ENCODE measurements at places on chromosomes 7 and 10.

DNA sequence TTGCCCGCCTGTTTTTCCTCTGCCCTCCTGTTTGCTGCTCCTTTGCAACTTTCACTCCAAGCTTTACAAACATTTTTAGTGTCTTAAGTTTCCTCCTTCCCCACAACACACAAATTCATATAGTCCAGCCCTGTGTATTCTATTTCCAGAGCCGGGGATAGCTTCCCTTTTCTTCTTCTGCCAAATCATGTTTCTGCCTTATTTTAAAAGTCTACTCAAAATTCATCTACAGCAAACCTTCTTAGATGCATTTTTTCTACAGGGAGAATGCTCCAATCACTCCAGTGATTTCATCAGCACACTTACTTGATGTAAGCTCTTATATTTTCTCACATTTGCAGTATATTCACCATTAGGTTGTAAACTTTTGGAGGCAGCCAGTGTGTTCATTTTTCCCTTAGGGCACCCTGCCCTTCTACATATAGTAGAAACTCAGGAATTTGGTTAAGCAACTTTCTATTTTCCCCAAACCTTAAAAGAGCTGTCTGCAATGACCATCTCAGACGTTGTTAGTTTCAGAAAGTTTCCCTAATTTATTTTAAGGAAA, 12.4 kb upstream of the ACTA2 start:
- DNase-seq: no peak

GRCh38 chr10:28090506-28090905, 91.6 kb upstream of the ODAD2 start:
- no peak for DNase-seq

DNA sequence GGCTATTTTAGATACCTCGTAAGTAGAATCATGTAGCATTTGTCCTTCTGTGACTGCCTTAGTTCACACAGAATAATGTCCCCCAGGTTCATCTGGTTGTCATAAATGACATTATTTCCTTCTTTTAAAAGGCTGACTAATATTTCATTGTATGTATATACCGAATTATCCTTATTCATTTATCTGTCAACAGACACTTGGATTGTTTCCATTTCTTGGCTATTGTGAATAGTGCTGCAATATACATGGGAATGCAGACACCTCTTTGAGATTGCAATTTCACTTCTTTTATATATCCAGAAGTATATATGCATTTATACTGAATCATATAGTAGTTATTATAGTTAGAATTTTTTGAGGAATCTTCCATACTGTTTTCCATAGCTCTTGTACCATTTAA, 24.1 kb upstream of the HYAL4 start:
- no peak for DNase-seq

- no peak for DNase-seq
These were observed 30.6 kb upstream of the PCBD1 start for GRCh38 chr10:70918851-70919530.

- no peak for DNase-seq
These were observed 31.1 kb downstream of the CAMK2G start for GRCh38 chr10:73843261-73843660.

- no peak for DNase-seq
These were observed 187.5 kb downstream of the KIAA1217 start for GRCh38 chr10:24396396-24396795.

DNA sequence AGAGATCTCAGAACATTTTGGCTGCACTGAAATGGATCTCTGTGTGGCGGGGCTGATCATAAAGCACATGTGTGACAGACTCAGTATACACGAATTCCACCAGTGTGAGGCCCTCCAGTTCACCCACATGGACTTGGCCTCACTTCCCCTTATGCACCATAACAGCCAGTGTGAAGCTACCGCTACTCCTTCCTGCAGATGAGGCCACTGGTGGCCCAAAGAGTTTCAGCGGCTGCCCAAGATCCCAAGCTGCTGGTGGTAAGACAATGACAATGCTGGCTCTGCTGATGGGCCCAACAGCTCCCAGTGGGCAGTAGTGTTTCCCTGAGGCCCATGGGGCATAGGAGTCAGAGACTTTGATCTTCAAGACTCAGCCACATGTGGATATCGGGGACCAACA, 21.0 kb upstream of the C10orf71 start:
- DNase-seq: no peak

GRCh38 chr10:132504501-132505272, 32.9 kb upstream of the INPP5A start:
- no peak for DNase-seq

DNA sequence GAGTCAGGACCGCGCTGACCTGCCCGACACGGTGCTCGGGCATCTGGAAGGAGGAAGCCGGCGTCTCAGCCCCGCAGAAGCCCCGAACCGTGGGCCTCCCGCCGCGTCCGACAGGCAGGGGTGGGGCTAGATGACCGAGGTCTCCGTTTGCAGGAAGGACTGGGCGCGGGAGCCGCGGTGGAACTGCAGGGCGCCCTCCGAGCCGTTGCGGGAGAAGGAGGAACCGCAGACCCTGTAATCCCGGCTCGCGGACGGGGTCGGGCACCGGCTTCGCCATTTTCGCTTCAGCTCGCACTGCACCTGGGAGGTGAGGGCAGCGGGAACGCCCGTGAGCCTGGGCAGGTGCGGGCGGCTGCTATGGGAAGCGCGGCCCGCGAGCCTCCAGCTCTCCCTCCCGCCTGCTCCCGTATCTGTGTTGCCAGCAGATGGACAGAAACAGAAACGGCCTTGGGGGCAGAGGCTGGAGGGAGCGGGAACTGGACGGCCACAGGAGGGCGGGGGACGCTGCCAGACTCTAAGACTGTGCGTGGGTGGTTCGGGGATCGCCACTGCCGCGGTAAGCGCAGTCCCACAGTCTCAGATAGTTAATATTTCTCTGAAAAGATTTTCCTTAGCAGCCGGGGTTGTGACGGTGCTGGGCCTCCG, 114.1 kb downstream of the VIPR2 start:
- DNase-seq: peak; percentile 85

DNA sequence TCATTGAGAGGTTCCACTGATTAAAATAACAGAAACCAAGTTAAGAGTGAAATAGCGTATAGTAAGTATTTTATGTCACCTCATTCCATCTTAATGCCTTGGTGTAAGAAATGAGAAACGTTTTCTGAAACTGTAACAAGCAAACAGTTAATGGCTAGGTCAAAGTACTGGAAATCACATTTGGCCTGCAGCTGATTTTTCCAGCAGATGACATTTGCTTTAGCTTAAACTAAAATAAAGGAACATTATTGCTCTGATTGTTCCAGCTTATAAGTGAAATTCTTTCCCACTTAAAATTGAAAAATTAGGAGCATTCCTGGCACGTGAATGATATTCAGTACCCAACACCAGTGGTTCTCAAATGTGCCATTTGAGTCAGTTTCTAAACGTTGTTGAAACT, 213.6 kb upstream of the DPP6 start:
- DNase-seq: no peak

DNA sequence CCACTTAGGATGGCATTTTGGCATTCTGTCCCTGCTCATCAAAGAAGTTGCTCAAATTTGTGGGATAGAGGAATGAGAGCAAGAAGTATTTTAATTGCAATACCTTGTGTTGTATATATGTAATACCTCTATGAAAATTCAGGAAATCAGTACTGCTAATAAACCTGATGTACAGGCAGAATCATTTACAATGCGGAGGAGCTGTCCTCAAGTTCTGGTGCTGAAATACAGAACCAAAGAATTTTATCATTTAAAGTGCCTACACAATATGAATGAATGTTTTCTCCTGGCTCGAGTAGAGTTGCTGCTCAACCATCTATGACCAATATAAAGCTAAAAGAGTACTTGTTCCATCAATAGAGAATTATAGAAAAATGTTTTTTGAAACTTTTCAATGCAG, 305.8 kb downstream of the PLXNA4 start:
- DNase-seq: peak; percentile 26

GRCh38 chr10:96625173-96625572, 38.4 kb upstream of the TM9SF3 start:
- DNase-seq: no peak

DNA sequence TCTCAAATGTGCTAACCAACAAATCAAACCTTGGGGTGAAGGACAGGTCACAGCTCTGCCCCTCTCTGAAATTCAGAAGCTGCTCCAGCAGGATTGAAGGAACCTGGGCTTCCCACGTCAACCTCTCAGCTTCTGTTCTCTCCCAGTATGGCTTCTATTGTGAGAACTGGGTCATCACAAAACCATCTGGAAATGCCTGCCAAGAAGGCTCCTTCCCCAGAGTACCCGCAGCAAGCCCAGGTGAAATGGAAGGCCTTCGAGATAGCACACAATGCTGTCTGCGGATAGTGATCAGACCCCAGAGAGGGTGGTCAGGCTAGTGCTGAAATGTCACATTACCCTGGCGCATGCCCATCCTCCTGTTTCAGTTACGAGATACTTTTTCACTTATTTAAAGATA, 16.4 kb upstream of the PROSER2 start:
- DNase-seq: no peak

GRCh38 chr7:40887099-40887498, 752.3 kb downstream of the SUGCT start:
- DNase-seq: no peak

- DNase-seq: no peak
These were observed 155.5 kb upstream of the IGFBP3 start for GRCh38 chr7:46076527-46076926.

DNA sequence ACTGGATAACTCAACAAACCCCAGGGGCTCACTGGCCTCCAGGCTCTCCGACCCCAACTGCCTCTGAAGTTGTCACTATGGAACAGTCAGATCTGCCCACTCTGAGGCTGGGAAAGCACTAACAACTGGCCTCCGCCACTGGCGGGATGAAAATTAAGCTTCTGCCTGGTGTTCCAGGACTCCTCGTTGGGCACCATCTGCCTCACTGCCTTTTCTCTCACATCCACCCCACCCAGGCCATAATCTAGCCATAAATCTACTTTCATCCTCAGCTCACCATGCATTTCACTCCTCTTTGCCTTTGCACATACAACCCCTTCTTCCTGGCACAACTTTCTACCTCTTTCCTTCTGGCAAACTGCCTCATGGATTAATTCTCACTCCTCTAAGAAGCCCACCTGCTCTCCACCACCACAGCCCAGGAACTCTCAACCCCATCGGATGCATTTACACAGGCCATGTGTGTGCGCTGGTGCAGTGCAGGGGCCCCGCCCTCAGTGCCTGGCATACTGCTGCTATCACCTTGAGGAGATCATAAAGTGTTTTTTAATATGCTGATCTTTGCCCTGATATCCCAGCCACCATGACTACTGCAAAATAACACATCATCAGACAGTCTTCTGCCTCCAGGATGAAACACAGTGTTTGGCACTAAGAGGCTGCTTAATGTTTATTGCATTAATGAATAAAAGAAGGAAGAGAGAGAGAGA, 4.0 kb downstream of the CDHR1 start:
- DNase-seq: no peak

GRCh38 chr10:76033457-76034196, 602.2 kb downstream of the LRMDA start:
- DNase-seq: no peak

DNA sequence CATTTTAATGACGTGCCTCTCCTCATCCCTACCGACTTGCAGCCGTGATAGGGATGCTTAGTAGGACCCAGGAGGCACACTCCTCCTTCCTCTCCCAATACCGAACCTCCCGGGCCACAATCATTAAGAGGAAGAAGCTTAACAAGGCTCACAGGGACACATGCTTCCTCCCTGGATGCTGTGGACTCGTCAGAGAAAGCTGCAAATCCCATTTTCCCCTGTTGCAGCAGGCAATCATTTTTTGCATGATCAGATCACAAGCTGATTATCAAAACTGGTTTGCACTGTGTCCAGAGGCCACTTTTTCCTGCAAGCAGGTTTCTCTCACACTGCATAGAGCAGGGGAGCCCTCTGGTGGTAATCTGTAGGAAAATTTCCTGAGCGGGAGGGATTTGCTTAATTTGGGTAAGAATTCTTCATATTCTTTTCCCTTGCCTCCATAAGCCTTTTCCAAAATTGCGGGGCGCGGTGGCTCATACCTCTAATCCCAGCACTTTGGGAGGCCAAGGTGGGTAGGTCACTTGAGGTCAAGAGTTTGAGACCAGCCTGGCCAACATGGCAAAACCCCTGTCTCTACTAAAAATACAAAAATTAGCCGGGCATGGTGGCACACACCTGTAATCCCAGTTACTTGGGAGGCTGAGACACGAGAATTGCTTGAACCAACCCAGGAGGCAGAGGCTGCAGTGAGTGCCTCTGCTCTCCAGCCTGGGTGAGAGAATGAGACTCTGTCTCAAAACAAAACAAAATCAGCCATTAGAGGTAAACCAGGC, 16.1 kb upstream of the LAMB4 start:
- DNase-seq: peak; percentile 54

DNA sequence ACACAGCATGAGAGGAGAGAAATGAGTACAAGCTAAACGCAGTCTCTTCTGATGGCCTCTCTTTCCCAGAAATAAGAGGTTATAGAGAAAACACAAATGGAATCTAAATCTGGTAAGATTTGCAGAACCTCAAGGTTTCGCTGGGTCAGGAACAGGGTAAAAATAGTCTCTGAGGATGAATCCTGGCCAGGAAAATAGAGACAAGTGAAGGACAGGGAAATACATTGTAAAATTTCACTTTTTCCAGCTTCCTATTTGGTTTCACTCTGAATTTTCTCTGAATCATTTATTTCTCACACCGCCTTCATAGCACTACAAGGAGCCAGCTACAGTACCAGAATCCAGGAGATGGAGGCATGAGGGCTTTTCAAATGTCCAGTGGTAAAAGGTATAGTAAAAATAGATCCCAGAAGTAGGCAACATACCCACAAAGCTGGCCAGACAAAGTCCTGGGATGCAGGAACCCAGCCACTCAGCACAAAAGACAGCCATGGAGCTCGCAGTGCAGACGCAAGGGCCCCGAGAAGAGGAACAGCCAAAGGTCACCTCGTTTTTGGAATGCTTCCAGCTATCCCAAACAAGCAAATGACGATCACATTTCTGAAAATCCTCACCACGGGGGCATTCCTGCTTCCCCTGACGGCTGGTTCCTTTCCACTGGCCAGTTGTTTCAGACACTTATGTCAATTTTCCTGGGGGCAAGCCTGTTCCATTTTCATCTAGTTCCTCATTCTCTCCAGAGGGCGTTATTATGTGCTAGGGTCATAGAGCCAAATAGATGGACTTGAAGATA, 21.5 kb upstream of the IKZF1 start:
- no peak for DNase-seq

- DNase-seq: no peak
These were observed 12.7 kb downstream of the TAS2R60 start for GRCh38 chr7:143455942-143456341.

GRCh38 chr7:21450941-21451340, 23.1 kb downstream of the SP4 start:
- no peak for DNase-seq

All from iPS-NIHi11 (cell line).